Amniotic stem cell (primary cell): ENCODE measurements at places on chromosomes 3 and 15.

- DNase-seq = no peak
Measured at GRCh38 chr3:46061108-46061720, 33.9 kb upstream of the XCR1 start.

- no peak for DNase-seq
Measured at GRCh38 chr3:11774296-11774877, 72.3 kb downstream of the TAMM41 start.

- no peak for DNase-seq
Measured at GRCh38 chr3:15683253-15683652, 81.7 kb downstream of the BTD start.

DNA sequence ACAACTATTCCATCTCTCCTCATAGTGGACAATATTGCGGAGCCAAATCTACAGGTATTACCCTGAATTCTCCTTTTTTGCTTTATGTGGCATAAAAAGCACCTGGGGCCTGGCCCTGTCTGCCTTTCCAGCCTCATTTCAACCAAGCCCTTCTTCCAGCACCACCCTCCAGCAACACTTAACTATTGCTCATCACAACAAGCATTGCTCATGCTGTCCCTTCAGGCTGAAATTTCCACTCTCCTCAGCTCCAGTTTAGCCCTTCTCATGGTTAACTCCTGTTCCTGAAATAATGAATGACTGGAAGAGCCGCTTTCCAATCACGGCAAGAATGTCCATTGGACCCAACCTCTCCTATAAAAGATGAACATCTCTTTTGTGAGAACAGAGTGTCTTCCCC, 107.4 kb downstream of the P2RY1 start:
- DNase-seq = no peak

DNA sequence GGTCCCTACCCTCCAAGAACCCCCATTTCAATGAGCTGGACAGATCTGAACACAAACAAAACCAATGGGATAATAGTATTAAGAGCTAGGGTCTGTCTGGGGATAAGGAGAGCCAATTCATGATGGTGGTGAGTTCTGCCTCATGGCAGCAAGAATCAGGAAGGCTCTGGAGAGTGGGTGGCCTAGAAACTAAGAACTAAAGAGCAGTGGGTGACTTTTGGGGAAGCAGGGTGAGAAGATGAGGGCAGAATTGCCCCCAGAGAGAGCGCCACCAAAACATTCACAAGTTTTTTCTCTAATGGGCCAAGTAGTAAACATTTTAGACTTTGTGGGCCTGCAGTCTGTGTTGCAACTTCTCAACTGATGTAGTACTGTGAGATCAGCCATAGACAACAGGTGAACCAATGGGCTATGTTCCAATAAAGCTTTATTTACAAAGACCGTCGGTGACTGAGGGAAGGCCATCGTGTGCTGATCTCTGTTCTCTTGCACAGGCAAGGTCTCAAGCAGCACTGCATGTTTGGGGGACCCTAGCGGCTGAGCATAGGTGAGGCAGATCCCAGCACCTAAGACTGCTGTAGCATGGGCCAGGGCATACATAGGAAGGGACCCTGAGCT, 225.5 kb upstream of the ST8SIA2 start:
- no peak for DNase-seq

DNA sequence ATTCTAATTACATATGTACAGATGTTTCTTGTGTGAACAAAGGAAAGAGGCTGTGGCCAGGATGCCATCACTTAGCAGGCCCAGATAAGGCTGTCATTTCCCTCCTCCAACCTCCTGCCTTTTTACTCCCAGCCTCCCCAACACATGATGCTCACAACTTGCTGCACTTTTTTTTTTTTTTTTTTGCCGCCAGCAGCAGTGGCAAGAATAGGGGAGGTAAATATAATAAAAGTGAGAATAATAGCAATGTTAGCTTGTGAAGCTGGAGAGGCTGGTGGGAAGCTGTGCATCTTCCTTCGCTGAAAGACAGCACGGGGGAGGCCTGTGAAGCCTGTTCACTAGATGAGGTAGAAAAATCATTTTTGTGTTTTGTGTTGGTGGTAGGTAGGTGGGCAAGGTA, 42.5 kb upstream of the MYO5C start:
- DNase-seq = no peak

DNA sequence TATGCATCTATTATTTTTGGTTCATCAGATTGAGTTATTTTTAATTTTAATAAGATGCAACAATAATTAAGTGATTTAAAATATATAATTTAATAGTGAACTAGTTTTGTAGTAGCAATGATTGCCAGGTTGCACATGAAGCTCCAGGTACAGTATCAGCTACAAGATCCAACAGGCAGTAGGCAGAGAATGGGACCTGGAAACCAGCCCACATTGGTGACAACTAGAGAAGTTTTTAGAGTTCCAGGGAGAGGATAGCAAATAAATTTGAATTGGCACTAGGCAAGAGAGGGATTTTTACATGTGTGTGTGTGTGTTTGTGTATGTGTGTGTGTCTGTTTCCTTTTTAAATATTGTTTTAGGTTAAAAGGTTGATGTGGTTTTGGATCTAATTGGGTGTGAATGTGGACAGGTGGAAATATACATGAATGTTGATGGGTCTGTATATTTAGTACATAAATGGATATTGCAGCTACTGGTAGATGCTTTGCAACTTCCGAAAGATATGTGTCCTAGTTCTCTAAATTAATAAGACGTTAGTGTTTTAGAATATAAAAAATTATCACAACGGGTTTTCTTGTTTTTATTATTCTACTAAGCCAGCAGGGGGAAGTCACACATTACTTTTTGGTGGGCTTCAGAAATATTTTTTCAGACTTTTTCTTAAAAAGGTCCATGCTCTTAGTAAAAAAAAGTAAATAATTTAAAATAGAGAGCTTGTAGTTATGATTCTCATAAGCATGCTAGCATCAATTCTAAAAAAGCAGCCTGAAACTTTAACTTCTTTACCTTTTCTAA, 110.1 kb upstream of the GBE1 start:
- DNase-seq = no peak

DNA sequence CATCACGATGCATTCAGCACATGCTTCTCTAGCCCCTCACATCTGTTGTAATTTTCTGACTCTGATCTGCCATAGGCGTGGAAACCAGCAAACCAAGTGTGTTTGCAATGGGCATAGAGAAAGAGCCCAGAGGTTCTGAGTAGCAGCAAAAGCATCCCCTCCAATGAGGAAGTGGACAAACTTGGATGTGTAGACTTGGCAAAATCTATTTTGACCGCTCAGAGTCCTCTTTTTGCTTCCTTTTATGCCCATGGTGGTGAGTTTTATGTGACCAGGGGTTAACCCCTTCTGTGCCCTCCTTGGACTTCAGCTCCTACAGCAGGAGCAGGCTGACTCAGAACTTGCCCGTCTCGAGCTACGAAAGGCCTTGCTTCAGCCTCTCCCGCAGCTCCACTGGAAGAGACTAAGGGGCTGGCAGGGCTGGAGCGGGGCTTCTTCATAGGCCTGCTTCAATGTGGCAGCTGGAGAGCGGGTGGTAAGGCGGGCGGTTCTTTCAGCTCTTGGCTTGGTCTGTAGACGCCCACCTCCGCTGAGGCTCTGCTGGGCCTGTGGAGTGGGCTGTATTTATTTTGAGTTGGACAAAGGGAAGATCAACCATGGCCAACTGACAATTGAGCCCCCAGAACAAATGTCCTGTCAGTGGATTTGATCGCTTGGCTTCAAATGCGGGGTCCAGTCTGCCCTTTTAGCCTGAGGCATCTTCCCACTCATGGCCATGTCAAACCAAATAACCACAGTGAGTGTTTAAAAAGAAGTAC, 6.5 kb upstream of the ETV5 start:
- no peak for DNase-seq

GRCh38 chr3:58568572-58569286, 8.5 kb downstream of the FAM107A start:
- no peak for DNase-seq

GRCh38 chr3:155847993-155848392, 6.2 kb downstream of the SLC33A1 start:
- no peak for DNase-seq

GRCh38 chr15:37823601-37824275, 110.7 kb upstream of the TMCO5A start:
- DNase-seq = no peak
